ENCODE measurements at places on chromosomes 16 and 17.

GRCh38 chr16:84138824-84139627 is 6.0 kb downstream of the HSDL1 start:
- DNase-seq, result no peak

GRCh38 chr16:71426069-71426879 is 15.6 kb downstream of the TLE7 start:
- peak; percentile 55 for DNase-seq

DNA sequence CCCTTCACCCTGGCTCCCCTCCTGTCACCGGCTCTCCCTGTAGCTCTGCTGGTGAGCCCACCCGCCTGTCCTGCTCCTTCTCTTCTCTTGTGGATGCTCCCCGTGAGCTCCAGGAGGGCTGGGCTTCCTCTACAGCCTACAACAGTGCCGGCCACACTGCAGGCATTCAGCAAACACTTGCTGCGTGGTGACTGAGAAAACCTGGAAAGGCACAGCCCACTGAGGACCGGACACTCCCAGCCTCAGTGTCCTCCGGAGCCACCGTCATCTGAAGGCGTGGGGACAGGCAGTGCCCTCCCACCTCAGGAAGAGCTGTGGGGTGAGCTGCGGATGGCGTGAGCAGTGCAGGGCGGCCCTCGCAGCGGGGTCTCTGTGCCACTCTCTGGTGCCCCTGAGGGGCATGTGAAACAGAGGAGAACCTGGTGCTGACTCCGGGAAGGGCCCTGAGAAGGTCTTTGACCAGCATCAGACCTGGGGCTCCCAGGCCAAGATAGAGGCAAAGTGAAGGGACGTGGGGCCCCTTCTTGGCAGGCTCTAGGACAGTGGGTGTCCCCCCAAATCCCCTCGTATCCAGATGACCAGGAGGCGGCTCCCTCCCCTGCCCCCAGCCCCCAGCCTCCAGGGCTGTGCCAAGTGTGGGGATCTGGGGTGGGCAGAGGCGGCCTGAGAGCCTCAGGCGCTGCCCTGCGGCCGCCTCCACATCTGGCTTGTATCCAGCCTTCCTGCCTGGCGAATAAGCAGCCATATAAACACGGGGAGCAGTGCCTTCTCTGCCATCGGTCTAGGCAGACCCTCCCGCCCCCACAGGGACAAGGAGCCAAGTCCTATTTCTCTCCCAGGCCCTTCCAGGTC is 44.0 kb upstream of the PABPN1L start:
- DNase-seq, result no peak

GRCh38 chr17:903691-904481 is 75.7 kb downstream of the NXN start:
- no peak for DNase-seq

DNA sequence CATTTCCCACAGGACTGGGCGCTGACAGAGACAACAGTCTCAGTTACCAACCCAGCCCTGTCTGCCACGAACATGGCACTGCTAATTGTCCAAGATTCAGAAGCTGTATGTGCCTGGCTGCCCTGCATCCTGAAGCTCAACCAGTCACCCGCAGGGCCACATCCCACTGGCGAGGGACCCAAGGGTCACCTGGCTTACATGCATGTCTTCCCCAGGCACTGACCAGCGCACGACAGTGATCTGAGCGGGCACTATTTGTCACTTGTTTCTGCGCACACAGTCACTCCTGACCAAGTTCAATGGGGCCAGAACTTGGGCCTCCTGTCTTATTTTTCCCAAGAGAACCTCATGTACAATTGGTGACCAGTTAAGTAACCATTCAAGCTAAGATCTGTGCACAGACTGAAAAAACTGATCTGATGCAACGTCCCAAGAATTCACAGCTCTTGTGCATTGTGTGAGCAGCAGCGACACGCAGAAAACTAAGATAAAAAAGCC is 13.1 kb downstream of the USP7 start:
- peak; percentile 34 for DNase-seq

DNA sequence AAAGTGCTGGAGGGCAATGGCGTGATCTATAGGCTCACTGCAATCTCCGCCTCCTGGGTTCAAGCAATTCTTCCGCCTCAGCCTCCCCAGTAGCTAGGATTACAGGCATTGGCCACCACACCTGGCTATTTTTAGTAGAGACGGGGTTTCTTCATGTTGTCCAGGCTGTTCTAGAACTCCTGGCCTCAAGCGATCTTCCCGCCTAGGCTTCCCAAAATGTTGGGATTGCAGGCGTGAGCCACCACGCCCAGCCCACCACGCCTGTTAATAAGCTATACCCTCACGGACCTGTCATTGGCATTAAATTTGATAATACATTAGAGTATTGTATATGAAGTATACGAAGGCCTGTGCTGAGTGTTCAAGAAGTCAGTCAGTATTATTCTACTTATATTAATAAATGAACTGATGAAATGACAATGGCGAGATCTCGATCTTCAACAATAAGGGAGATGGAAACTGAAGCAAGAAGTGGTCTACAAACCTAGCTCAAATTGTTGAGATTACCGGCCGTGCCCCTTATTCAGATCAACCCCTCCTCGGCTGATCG is 818 bp upstream of the BCAS3 start:
- no peak for DNase-seq

DNA sequence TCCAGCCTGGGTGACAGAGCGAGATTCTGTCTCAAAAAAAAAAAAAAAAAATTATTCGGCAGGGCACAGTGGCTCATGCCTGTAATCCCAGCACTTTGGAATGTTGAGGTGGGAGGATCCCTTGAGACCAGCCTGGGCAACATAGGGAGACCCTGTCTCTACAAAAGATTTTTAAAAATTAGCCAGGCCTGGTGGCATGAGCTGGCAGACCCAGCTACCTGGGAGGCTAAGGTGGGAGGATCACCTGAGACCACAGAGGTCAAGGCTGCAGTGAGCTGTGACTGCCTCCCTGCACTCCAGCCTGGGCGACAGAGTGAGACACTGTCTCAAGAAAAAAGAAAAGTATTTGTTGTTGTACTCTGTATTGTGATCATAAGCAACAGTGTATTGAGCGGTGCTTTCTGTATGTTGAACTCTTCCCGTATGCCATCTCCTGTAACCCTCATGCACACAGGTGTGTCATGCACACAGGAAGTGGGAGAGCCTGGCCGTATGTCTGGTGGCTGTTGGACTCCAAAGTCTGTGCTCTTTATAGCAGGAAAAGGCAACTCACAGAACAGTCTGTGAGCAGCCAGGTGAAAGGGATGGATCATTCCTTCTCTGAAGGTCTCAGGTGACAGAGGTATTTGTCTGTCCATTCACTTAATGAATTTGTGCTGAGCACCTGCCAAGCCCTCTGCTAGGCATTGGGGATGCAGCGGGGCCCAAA is 17.1 kb downstream of the CDH1 start:
- DNase-seq, result no peak

- DNase-seq, result no peak
Observed at GRCh38 chr16:31400191-31400590, 7.1 kb downstream of the ITGAD start.
